ENCODE measurements at places on chromosomes 2 and 18. TPM values are rescaled to one million over a fixed set of nuclear protein-coding genes. Genes with fewer than 3 reads are reported as not detected.

DNA sequence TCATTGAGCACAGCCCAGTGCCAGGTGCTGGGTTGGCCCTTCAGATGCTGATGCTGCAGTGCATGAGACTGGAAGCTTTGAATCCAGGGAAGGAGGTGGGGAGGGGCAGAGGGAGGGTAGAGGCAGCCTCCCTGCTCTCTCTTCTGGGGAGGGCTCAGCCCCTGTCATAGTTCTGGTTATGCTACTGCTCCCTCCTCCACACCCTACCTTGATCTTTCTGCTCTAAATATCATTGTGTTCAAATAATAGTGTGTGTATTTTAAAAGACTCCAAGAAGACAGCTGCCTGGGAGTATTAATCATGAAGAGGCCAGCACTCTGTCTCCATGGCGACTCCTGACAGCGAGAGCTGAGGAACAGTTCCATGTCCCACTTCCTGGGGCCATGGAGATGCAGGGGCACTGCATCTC, 3.8 kb upstream of the EGR4 start:
- DNase-seq: no peak

DNA sequence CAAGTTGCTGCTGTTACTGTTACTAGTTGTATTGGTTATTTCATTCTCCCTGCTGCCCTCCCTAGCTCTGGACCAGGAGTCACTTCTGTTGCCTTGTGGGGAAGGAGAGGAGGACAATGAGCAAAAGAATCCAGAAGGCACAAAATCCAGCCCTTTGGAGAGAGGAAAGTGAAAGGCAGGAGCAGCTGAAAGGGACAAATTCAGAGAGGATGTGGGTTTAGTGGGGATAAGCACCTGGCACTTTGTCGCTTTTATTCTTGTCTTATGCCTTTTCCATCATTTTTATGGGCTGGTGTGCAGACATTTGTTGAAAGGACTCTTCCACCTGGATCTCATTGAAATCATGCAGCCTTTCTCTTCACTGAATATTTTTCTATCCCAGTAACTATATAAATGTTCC, 24.3 kb upstream of the LTBP1 start:
- no peak for DNase-seq

DNA sequence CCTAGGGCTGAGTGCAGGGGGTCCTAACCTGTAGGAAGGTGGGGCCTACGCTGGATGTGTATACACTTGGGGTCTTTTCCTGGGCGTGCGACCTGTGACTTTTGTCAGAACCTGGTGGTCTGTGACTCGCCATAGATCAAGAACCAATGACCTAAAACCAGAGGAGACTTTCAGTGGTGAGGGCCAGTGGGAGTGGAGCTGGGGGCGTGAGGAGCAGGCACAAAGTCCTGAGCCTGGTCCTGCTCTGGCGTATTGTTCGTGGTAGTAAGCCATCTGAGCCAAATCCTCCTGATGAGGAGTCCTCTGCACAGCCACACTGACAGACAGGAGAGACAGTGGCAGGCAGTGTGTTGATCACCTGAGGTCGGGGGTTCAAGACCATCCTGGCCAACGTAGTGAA, 8.9 kb downstream of the INPP4A start:
- no peak for DNase-seq

The NYAP2 gene
- polyA plus RNA-seq: not detected
